ENCODE measurements at places on chromosomes 6 and 20.

- DNase-seq = no peak
Observed at GRCh38 chr20:53809217-53809616, 215.6 kb upstream of the ZNF217 start.

GRCh38 chr6:109892451-109893435 is 85.4 kb upstream of the GPR6 start:
- no peak for DNase-seq

- no peak for DNase-seq
Observed at GRCh38 chr20:13042458-13042794, 33.7 kb downstream of the SPTLC3 start.

DNA sequence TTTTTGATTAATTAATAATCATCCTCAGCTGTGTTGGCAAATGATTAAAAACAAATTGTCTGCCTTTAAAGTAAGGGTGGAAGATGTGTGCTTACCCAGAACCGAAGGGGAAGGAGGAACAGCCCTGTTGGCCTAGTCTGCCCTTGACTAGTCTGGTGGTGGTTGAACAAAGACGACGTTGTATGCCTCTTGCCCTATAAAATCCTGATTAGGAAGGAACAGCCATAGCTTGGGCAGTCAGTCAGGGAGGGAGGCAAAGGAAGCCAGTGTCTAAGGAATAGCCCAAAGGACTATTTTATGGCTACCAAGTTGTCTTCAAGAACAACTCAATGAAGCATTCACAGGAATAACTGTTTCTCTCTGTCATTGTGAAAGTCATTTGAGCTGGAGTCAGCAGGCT is 70.7 kb downstream of the PRDM1 start:
- DNase-seq = no peak

DNA sequence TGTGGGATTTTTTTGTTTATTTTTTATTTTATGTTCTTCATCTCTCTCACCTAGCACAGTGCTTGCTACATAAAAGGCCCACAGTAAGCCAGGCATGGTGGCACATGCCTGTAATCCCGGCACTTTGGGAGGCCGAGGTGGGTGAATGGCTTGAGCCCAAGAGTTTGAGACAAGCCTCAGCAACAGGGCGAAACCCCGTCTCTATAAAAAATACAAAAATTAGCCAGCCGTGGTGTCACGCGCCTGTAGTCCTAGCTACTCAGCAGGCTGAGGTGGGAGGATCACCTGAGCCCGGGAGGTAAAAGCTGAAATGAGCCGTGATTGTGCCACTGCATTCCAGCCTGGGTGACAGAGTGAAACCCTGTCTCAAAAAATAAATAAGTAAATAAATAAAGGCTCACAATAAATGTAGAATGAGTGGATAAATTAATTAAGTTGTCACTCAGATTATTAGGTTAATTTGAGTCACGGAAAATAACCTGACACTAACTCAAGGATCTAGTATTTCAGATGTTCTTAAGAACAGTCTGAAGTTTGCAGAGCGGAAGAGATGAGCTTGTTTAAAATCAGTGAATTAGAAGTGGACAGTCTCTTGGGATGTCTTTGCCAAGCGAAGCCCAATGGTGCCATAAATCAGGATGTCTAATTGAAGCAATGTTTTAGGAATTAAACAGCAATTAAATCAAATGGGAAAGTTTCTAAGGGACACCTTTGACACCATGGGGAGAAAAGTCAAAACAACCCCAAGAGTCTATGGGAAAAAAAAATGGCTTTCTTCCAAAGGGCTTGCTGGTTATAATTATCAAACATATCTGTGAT is 214.4 kb downstream of the ZNF217 start:
- no peak for DNase-seq

- DNase-seq = no peak
Observed at GRCh38 chr6:1767481-1768246, 157.9 kb downstream of the FOXC1 start.

DNA sequence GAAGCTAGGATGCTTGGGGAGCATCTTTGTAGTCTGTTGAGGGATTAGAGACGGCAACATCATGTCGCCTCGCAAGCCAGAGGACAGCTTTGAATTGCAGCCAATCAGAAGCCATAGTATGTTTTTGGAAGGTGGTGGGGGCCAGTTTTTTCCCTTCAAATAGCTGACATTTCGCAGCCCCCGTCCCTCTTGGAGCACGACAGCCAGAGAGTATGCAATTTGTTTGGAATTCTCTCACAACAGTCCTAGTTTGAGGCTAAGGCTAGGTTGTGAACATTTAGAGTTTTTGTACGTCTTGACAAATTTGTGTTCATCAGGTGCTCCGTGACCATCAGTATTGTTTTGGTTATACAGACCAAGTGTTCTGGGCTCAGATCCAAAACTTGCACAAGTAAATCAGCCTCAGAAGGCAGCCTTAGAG is 83.3 kb downstream of the PLCB1 start:
- DNase-seq = no peak

GRCh38 chr6:3228771-3229565 is 1.5 kb upstream of the TUBB2B start:
- peak; percentile 62 for DNase-seq

GRCh38 chr6:145086197-145086596 is 649.1 kb downstream of the EPM2A start:
- no peak for DNase-seq

- no peak for DNase-seq
Observed at GRCh38 chr20:45919542-45920399, 7.8 kb upstream of the PLTP start.

DNA sequence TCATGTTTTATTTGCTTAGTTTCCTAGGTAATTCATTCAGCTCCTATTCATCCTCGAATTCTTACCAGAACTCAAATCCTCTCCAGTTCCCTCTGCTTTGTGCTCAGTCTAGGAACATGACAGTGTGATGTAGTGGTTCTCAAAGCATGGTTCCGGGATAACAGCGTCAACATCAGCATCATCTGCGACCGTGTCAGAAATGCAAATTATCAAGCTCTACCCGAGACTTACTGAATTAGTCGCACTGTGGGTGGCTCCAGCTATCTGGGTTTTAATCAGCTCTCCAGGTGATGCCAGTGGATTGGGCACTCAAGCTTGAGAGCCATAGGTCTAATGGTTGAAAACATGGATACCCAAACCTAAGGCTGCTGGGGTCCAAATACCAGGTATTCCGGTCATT is 7.7 kb upstream of the STK35 start:
- DNase-seq = no peak

DNA sequence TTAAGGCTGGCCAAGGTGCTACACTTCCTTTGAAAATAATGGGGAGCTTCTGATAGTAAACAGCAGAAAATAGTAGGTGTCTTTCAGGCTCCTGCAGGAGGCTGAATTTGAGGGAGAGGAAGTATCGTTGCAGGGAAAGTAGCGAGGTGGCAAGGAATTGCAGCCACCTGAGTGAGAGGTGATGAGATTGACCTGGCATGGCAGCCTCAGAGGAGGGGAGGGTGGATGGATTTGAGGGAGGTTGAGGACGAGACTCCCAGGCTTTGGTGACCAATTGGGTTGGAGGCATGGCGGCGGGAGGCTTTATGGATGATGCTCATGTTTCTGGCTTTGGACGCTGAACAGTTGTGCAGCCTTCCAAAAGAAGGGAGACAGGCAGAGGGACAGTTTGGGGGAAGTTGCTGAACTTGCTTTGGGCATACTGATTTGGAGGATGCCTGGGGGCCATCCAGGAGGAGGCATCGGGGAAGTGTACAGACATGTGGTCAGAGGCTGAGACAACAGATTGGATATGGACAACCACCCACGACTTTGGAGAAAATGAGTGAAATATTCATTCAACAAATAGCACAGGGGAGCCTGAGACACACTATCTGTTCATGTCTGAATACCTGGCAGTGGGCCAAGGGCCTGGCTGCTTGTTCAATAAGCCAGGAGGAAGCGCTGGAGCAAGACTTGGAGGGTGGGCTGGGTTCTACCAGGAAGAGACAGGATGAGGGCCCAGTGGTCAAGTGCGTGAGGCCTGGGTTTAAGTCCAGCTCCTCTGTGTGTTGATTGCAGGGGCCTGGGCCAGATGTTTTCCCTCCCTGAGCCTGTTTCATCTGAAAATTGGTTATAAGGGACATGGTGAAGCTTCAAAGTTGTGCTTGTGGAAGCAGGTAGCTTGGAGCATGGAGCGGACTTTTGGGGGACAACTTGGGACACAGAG is 113.2 kb downstream of the CEBPB start:
- DNase-seq = no peak

DNA sequence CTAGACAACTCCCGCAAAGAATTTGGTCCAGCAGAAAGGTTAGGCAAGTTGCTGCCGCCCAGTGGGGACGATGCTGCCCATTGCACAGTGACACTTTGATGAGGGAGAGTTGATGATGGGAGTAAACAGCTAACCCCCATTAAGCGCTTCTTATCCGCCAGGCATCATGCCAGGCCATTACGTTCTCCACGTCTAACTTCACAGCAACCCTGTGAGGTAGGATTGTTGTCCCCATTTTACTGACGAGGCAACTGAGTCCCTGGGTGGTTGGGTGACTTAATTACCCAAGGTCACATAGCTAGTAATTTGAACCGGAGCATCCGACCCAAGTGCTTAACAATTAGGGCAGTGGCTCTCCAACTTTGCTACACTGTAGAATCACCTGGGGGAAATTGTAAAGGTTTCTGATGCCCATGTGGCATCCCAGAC is 738 bp downstream of the RALGAPB start:
- DNase-seq = no peak

GRCh38 chr6:13101409-13101808 is 226.9 kb downstream of the TBC1D7 start:
- DNase-seq = no peak

DNA sequence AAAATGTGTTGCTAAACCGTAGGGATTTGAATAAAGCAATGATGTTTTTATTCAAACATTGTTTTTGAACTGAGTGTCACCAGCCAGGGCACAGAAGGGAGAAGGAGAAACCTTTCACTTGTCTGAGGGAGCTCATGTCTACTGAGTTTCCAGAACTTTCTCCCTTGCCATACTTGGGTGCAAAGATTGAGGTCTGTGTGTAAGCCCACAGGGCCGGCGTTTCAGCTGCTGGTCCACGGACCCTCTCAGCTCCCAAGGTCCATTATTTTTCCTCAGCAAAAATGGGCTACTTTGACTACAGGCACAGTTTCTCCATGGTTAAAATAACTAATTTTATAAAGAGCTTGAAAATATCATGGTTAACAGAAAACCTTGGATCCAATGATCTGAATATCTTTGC is 32.6 kb downstream of the PSMG4 start:
- DNase-seq = no peak

Data from ascending aorta (tissue), 2 donors.